ENCODE measurements at places on chromosomes 13 and 19. TPM values are rescaled to one million over a fixed set of nuclear protein-coding genes. Genes with fewer than 3 reads are reported as not detected.

Gene PGLYRP1
- 0.24 TPM for polyA plus RNA-seq

Gene RXFP2
- not detected for polyA plus RNA-seq

Gene NDUFA13
- polyA plus RNA-seq: 1,476 TPM

Gene HTR2A
- 0.04 TPM for polyA plus RNA-seq

Gene ZNF814
- 20.9 TPM for polyA plus RNA-seq

Measured in heart left ventricle (tissue), 16 donors.